ENCODE measurements at places on chromosomes 1 and 21.

GRCh38 chr21:37557261-37557950 is 190.8 kb downstream of the DYRK1A start:
- DNase-seq: no peak

GRCh38 chr1:194919146-194919545 is 1689.1 kb downstream of the KCNT2 start:
- DNase-seq: no peak

DNA sequence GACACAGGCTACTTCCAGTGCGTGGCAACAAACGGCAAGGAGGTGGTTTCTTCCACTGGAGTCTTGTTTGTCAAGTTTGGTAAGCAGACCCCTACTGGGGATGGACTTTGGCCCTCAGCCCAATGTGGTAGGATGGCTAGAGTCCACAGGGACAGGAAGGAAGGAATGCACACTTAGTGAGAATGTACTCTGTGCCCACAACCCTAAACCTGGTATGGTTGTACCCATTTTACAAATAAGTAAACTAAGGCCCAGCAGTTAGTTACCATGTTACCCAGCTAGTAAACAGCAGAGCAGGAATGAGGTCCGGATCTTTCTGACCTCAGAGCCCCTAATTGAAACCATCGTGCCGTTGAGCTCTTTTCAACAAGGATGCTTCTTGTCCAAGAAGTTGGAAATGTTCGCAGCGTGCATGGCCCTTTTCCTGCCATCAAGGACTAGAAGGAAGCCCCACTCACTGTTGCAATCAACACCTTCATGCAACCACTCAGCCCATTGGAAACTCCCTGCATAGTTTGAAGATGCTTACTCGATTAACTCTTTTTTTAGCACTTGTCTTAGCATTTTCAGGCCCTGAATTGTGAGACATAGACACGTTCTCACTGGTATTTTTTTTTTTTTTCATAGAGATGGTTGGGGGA is 153.4 kb upstream of the UBE2U start:
- DNase-seq: no peak

DNA sequence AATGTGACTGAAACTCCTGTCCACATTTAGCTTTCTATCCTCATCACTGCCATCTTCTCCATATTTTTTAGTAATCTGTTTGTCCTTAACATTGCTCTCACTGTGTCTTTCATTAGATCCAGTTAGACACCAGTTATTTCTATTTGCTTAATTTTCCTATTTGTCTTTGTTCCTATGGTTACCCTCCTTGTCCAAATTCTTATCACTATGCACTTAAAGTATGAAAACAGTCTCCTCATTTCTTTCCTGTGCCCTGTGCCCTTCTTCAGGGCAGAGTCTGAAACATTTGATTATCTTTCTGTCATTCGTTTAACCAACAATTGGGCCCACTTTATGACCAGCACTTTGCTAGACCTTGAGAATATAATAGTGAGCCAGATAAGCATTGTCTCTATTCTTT is 64.2 kb downstream of the SLC30A7 start:
- DNase-seq: no peak

DNA sequence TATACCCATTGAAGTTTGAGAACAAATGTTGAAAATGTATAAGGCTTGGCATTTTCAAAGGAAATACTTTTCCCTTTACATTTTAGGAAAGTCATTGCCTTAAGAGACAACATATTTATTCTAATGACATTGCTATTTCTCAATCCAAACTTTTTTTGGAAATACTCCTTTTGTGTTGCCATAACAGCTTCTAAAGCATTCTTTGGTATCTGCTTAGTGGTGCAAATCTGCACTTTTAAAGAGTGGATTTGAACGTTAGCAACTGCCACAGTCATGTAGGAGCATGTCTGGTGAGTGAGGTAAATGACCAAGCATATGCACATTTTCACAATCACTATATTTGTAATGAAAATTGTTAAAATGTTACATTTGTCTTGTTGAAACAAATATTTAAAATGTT is 124.4 kb upstream of the GORAB start:
- no peak for DNase-seq

Data from hippocampal formation (tissue), 2 donors.